ENCODE measurements at places on chromosomes 12 and 14.

GRCh38 chr12:57626921-57627445 is 6.0 kb downstream of the B4GALNT1 start:
- no peak for DNase-seq

- DNase-seq: no peak
These were observed 204.6 kb upstream of the PWP1 start for GRCh38 chr12:107480836-107481608.

- DNase-seq: no peak
These were observed 223.7 kb downstream of the PELI2 start for GRCh38 chr14:56341766-56342493.

DNA sequence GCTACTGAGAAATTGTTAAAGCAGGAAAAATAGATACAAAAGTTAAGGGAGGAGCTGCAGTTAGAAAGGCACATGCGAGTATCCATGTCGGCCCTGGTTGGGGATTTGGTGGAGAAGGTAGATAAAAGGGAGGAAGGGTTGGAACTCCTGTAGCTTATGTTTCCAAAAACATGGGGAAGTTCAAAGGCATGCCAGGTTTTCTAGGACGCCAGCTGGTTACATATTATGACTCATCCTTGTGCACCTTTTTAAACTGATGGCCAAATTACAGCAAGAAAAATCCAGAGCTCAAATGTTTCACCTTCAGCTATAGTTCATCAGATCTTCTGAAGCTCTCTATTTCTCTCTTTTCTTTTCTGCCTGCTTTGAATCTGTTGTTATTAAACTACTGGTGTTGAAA is 13.2 kb upstream of the MAP4K5 start:
- no peak for DNase-seq

GRCh38 chr14:39015964-39016577 is 87.0 kb downstream of the SEC23A start:
- DNase-seq: no peak

GRCh38 chr14:85534458-85535293 is 4.7 kb downstream of the FLRT2 start:
- DNase-seq: no peak

- no peak for DNase-seq
These were observed 232.6 kb downstream of the EFCAB11 start for GRCh38 chr14:89721956-89722355.

DNA sequence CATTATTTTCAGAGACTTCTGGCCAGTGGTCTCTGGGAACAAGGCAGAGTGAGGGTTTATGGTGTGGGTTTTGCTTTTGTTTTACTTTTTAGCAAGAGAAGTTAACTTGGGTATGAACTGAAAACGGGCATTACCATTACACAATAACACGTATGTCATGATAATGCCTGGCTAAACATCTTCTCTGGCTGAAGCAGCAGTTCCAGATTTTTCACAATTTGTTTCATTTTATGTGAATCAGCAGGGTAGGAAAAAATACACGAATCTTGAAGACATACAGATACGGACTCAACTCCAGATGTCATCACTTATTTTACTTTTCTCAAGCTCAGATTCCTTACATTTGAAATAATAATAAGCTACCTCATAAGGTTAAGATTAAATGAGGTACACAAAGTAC is 2.5 kb upstream of the PCNX4 start:
- no peak for DNase-seq

DNA sequence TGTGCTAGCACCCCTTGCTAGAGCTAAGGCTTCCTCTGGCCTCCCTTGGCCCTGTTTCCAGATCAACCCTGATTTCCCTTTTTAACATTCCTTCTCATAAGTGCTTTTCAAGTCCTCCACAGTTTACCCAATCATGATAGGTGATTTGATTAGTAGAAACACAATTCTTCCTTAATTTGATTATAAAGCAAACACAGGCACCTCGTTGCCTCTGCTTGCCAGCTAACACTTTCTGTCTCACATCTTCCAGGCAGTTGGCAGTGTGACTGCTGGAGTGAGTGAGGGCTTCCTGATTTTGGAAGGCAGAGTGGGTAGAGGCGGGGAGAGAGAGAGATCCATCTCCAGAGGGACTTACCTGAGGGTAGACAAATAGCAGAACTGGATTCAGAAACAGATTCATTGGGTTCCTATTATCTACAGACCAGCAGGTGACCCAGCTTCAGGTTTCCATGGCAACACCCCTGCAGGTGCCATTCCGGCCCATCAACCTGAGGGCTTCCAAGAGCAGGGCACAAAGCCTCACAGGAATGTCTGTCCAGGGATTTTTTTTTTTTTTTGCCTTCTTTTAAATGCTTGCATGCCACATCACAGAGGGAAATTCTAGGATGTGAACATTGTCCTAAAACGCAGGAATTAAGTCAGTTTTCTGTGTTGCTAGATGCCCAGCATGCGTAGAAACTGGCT is 77.7 kb downstream of the PLXNC1 start:
- no peak for DNase-seq

DNA sequence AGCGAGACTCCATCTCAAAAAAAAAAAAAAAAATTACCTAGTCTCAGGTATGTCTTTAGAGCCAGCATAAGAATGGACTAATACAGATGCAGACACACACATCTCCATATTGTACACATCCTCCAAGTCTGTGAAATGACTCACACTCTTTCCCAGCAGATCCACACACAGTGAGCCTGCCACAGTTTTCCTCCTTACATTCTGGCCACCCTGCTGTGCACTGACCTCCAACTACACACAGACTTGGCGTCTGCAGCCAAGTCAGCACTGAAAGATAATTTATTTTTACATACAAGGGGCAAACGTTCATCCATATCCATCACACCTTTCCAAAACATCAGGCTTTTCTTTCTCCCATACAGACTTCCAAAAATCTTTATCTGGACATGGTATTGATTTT is 115.9 kb downstream of the SLC25A21 start:
- peak; percentile 37 for DNase-seq

GRCh38 chr14:46230540-46230939 is 421.0 kb downstream of the RPL10L start:
- DNase-seq: no peak

DNA sequence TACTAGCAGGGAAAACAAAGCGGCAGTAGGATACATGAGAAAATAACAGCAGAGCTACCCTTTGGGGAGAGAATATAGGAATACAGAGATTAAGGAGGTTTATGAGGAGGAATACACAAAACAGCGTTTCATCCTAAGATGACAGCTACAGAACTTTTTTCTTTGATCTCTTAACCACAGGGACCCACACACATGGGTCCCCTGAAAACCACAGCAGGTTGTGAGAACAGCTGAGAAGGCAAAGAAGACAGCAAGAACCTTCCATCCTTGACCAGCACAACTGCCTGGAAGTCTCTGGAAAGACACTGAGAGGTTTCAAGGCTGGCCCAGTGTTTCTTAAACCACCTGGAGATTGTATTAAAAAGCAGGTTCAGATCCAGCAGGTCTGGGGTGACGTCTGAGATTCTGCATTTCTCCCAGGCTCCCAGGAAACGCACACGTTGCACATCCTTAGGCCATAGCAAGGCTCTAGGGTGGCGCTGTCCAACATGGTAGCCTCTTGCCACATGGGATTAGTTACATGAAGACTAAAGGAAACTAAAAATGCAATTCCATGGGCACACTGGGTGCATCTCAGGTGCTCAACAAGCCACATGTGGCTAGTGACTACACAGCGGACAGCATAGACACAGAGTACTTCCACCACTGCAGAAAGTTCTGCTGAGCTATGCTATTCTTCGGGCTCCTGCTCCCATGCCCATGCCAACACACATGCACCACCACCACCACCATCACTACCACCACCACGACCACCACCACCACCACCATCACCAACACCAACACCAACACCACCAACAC is 92.3 kb downstream of the FOXN3 start:
- DNase-seq: no peak

DNA sequence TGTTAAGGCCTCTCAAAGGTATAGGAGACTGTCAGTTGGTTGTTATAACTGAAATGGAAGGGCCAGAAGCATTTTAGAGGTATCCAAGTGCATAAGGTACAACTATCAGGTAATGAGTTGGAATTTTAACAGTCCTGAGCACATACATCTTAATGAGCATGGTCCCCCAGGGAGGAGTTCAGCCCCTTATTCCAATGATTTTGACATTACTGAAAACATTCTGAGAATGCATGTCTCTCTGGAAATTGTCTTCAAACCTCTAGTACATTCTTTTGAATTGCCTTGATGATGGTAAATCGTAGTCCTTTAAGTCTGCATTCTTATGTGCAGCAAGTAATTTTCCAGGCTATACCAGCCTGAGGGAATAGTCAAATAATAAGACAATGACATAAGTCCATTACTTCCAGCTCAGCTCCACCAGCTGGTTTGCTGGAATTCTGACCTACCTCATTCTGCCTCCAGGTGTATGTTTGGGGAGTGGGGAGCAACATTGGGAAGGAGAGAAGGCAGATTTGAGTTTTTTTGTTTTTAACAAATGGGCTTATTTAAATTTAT is 239.2 kb downstream of the MSRB3 start:
- DNase-seq: no peak

DNA sequence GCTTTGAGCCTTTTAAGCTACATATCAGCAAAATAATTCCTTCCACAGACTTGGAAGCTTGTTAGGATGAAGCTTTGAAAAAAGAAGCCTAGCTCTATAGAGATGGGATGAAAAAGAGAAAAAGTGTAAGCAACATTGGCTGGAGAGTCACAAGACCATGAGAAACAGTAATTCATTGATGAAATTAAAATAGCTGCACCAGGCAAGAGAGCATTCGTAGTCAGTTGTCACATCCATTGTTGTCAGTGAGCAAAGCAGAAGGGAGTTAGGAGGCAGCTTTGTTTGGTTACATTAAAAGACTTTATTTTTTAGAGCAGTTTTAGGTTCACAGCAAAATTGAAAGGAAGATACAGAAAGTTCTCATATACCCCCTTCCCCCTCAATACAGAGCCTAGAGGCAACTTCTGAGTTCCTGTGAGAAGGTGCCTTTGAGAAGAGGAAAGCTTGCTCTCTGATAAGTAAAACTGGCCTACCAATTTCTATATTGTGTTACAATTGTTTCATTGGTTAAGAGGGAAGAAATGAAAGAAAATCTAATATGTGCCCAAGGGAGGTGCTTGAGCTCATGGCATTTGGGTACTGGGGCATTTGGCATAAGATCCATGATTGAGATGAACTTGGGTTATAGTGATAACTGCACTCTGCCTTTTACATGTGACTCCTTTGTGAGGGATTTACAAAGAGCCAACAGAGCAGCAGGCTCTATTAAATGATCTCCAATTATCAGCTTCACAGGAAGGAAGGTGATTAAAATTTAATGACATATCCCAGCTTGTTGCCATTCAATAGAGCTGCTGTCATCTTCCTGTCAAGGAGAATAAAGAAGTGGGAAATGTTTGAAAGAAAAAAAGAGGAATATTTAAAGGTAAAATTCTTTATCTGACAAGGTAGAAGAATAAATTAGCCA is 361.3 kb upstream of the TMTC1 start:
- DNase-seq: no peak

DNA sequence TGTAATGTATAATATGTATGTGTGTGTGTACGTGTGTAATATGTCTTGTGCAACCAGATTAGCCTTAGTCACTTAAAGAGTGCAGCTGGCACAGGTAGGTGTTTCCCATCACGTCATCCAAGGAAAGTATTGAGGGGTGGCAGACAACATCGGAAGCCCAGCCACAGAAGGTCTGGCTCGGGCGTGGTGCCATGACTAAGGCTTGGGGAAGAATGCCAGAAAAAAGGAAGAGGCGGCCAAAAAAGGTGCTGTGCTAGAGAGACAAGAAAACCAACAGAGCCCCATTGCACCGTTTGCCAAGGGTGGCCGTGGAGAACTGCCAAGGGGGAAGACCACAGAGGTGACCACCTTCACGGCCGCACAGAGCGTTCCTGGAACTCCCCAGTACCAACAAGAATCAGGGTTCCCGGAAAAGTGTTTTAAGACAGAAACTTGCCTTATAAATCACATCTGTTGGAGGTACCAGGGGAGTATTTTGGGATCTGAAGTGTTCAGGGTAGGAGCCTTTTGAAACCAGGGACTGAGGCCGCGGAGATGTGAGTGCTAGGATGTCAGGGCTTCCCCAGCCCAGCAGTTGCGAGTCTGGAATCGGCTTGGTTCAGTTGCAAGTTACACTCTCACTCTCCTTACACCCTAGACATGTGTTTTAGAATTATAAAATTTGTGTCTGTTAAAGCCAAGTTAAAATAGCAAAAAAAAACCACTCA is 131.2 kb upstream of the DYRK2 start:
- DNase-seq: peak; percentile 8

DNA sequence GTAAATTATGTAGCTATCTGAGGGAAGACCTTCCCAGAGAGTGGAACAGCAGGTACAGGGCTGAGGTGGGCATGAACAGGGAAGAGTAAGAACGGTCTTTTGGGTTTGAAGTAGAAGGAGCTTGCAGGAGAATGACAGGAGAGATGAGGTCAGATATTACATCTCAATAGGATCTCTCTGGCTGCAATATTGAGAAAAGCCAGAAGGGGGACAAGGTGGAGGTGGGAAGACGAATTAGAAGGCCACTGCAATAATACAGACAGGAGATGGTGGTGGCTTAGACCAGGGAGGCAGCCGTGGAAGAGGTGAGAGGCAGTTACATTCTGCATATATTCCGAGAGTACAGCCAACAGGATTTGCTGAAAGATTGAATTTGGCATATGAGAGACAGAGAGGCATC is 310.2 kb downstream of the APAF1 start:
- DNase-seq: no peak

DNA sequence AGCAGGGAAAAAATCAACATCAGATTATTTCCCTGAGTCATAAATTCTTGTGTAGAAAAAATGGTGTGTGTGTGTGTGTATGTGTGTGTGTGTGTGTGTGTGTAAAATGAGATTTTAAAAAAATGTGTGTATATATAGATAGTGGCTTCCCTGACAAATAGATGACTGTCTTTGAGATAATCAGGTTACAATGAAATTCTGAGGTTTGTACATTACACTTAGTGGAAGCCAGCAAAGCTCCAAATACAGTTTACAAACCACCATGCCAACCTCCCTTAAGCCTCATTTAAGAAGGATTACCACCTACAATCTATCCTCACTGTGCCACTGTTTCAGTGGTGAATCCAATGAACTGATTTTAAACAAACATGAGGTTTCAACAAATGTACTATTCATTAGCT is 93.8 kb downstream of the MED13L start:
- no peak for DNase-seq

DNA sequence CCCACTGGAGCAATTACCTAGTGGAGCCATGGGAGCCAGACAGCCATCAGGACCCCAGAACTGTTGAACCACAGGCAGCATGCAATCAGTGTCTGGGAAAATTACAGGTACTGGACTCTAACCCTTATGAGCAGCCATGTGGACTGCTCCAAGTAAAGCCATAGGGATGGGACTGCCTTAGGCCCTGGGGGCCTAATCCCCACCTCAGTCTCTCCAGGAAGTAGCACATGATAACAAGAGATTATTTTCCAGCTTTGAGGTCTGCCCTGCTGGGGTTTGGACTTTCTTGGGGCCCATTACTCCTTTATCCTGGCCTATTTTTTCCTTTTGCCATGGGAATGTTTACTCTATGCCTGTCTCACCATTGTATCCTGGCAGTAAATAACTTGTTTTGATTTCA is 226.8 kb downstream of the AEBP2 start:
- DNase-seq: no peak

DNA sequence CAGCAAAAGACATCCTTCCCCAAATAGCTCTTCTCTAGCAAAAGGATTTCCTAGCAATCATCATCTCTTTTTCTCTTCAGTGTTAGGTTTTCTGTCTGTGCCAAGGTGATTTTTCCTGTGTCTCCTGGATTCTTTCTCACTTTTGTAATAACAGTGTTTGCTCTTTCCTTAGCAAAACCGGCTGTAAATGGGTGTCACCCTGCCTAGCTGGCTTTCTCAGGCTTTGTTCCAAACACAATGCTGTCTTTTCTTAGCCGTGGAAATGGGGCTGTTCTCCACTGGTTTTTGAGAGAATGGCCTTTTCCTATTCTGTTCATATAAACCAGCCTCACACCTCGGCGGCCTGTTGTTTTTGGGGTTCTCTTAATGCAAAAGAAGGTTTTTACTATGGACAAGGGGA is 21.9 kb downstream of the JDP2 start:
- no peak for DNase-seq

Measured in RCC 7860 (cell line).